Activated T-cell treated with anti-CD3 and anti-CD28 coated beads for 4 hours (primary cell): ENCODE measurements at places on chromosomes 3 and 15.

DNA sequence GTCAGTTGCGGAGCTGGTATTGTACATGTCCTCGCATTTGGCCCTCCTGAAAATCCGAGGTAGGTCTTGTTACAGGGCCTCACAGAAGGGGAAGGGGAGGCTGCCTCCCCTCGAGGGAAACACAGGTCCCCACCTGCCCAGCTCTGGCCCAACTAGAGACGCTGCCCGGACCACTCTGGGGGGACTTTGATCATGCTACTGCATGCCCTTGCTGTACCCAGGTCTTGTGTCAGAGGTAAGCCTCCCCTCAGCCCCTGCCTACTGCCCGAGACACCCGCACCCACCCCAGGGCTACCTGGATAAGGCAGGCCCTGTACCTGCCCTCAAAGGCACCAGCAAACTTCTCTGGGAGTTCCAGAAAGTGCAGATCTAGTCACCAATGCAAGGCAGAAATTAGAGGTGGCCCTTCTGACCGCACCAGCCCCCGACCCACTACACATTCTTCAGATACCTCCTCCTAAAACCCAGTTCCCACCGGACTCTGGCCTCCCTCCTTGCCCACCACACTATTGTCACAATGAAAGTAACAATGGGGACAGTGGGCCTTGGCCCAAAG is 981 bp upstream of the SCAP start:
- DNase-seq = no peak

DNA sequence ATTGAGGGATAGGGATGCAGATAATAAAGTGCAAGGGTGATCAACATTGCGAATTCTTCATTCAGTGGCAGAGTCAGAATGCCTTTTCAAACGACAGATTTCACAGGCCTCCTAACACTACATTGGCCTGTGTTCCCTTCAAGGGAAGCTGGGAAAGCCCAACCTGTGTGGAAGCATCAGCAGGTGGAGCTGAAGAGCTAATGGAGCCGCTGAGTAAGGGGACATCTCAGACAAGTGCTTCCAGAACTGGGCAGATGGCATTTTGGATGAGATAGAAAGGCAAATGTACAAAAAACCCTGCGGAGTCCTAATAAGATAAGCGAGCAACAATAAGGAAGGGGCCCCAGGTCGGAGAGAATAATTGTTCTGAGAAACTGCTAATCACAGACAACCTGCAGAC is 8.5 kb upstream of the SLC24A5 start:
- no peak for DNase-seq

- DNase-seq = no peak
These were observed 16.0 kb downstream of the C15orf62 start for GRCh38 chr15:40785814-40786213.

DNA sequence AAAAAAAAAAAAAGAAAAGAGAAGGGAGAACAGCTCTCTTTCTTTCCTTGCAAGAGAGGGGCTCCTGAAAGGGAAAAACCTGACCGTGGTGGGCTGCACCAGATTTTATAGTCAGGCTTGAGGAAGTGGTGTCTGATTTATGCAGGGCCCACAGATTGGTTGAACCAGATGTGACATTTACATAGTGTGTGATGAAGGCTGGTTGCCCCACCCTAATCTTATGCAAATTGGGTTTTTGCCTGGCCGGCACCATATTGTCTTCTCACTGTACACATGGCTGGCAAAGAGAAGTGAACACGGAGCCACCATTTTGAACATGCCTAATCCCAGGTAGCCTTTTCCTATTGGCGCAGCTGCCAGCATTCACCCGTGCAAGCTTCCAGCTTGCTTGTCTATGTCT is 154.4 kb downstream of the OXSM start:
- DNase-seq = no peak

- no peak for DNase-seq
These were observed 2.7 kb downstream of the CHDH start for GRCh38 chr3:53843195-53844177.

GRCh38 chr15:65384505-65384894 is 6.7 kb upstream of the IGDCC3 start:
- no peak for DNase-seq

DNA sequence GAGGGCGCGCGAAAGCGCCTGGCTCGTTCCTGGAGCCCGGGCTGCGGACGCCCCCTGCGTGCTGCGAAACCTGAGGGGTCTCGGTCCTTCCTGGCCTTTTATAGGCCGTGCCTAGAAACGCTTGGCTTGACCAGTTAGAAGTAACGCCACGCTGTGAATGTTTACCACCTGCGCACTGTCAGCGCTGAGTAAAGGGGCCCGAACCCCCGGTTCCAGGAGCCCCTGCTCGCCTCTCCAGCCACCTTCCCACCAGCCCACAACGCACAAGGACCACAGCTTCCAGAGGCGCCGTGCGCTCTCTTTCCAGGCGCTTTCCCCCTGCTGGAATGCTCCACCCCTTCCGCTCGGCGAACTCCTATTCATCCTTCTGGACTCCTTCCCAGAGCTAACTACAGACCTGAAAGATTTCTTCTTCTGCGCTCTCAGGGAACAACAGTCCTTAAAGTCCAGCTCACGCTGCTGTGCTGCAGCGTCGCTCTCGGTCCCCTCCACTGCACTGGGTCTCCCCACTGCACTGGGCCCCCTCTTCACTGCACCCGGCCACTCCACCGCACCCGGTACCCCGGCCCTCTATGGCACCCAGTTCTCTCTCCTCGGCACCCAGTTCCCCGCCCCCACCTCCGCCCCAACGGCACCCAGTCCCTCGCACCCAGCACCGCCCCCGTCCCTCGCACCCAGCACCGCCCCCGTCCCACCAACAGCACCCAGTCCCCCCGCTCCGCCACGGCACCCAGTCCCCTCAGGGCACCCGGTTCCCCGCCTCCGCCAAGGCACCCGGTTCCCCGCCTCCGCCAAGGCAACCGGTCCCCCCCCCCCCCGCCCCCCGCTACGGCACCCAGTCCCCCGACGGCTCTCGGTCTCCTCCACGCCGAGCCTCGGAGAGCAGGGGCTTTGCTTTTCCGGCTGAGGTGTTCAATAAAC is 69.8 kb downstream of the SQOR start:
- no peak for DNase-seq

- DNase-seq = no peak
These were observed 390.6 kb upstream of the SEMA6D start for GRCh38 chr15:47326410-47327333.

GRCh38 chr15:35630532-35630931 is 84.6 kb upstream of the DPH6 start:
- no peak for DNase-seq

DNA sequence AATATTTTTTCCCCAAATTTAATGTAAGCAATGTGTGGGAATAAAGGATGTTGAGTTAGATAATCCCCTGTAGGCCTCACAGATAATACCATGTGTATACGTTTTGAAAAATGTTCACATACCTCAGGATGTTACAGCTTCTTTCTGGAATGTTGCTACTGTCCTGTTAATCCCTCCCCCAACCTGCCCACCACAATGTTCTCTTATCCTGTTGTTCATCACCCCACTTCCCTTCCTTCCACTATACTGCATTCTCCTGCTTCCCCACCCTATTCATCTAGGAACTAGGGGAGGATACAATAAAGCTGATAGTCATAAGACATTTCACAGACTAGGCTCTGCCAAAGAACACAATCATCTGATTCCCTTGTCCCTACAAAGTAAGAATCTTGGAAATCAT is 92.1 kb downstream of the IGF2BP2 start:
- no peak for DNase-seq

DNA sequence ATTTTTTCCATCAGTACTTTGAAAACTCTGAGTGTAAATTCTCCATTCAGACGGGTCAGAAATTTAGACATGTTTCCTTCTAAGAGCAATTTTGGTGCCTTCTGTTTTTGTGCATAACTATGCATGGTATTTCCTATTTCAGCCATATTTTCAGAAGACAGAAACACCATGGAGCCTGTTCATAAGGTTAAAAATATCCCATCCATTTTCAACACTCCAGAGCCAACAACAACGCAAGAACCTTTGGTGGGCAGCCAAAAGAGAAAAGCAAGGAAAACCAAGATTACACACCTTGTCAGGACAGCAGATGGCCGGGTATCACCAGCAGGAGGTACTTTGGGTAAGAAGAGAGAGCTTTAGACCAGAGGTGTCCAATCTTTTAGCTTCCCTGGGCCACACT is 275.6 kb downstream of the BBX start:
- DNase-seq = no peak

DNA sequence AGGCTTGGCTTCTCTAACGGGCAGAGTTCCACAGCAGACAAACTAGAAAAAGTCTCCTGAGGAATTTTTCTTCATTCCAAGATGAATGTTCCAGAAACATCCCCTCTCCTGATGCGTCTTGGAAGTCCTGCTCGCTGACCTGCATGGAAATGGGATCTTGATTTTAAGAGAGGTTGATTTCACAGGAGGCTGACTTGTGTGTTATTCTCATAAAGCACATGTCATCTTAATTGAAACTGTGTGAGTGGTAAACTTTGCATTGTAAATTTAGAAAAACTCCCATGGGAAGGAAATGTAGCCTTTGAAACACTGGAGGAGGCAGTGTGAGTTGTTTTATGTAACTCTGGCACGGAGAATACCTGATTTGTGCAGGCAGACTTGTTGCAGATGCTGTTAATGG is 337.8 kb upstream of the NR2E3 start:
- DNase-seq = no peak

DNA sequence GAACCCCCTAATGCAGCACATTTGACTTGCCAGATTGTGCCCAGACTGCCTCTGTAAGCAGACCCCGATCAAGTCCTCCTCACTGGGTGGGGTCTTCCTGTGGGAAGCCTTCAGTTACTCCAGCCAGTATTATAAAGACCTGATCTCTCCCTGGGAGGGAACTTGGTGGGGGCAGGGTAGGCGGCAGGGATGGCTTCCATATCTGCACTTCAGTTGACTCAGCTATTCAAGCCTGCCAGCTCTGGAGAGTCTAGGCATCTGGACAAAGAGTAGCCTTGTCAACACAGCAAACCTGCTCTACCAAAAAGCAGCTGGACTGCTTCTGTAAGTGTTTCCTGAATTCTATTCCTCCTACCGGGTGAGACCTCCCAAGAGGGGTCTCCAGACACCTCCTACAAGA is 21.0 kb upstream of the SLC25A38 start:
- DNase-seq = no peak

DNA sequence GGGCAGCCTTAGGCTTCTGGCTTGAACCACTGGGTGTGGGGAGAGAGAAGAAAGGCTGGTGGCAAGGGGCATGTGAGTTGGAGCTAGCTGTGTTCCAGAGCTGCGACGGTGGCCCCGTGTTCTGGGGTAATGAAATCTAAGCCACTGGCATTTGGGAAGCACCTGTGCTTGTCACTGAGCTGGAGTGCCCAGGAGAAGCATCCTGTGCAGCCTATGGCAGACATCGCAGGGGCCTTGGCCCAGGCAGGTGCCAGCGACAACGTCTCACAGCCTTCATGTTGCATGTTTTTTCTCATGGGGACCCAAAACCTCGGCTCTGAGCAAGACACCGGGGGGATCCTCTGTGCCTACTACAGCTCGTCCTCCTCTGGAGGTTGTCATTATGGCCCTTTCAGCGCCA is 91.1 kb upstream of the PLXNA1 start:
- no peak for DNase-seq

- no peak for DNase-seq
These were observed 132.9 kb upstream of the LPP start for GRCh38 chr3:188021041-188021440.

DNA sequence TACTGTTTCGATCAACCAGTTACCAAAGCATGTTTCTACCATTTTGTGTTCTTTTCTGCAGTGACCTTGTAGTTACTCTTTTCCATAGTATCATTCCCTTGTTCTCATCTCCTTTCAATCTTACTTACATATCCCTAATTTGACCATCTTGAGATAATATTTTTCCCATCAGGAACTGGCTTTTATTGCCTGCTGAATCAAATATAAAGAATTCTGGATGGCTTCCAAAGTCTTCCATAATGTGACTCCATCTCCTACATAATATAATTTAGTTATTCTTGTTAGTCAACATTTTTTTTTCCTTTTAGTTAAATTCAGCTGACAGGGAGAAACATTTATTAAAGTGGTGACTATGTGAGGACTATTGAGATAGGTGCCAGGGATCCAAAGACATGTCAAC is 7.0 kb downstream of the USP8 start:
- no peak for DNase-seq

DNA sequence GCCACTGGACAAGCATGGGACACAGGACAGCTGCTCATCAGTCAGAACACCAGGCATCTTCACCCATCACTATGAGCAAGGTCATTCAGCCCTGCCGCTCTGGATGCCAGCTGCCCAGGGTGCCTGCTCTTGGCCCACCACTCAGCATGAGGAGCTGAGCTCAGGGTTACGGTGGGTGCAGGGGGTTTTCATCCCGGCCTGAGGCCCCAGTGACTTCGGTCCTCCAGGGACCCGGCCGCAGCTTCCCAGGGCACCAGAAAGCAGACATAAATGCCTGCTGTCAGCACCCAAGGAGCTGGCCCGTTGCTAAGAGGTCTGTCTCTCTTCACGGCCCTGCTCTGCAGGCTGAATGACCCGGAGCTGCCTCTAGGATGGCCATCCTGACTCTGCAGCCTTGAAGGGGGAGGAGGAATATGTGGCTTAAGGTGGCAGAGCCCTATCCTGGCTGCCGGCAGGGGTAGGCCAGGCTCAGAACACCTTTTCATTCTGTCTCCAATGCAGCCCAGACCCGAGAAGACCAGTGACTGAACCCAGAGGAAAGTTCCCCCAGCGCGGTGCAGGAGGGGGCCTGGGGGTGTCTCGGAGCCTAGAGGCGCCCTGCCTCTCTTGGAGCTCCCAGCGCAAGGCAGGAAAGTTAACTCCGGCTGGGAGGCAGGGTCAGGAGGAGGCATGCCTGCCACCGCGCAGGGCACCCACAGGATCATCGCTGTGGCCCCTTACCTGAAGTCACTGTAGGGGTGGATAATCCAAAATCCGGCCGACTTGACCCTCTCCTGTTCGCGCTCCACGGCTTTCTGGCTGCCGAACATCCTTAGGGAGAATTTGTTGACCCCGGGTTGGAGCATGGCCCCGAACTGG is 1.8 kb downstream of the HCN4 start:
- no peak for DNase-seq

- no peak for DNase-seq
These were observed 162.5 kb downstream of the AKAP13 start for GRCh38 chr15:85542895-85543331.

GRCh38 chr15:40776537-40777141 is 6.9 kb downstream of the C15orf62 start:
- no peak for DNase-seq
